GM23248 (cell line): ENCODE measurements at places on chromosomes 5 and 9. TPM values are rescaled to one million over a fixed set of nuclear protein-coding genes. Genes with fewer than 3 reads are reported as not detected.
A peak's percentile ranks its signal among the peaks of the same experiment; 100 is the strongest.

DNA sequence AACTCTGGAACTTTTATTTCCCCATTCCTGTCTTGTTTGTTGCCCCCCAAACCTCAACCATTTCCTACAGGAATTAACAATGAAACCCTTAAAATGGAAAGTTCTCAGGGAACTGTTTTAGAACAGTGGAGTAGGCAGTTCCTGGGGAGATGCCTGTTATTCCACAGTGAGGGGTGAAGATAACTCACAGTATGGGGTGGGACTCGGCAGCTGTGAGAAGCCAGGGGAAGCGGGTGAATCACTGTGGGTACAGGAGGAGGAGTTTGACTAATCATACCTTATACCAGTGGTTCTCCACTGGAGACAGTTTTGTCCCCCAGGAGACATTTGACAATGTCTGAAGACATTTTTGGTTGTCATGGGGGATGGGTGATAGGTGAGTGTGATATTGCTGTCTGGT is 36.9 kb upstream of the GLRA1 start:
- DNase-seq: no peak

The SPINK1 gene
- total RNA-seq: not detected in 2 replicates

DNA sequence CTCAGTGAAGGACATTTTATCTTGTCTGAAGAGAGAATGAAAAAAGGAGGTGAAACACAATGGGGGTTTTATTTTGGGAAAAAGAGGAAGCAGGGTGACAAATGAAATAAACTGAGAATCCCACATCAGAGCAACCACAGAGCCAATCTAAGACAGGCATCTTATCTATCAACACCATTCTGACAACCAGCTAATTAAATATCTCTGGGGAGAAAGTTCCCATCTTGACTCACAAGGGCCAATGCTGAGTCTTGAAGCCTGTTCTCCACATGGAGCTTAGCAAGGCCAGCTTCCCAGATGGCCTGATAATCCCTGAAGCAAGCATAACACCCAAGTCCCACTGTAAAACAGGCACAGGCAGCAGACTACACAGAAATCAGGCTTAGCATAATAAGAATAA is 30.4 kb downstream of the DPYSL3 start:
- peak; percentile 37 for DNase-seq

- DNase-seq: no peak
Observed at GRCh38 chr9:127562841-127563401, 49.2 kb upstream of the STXBP1 start.

- DNase-seq: no peak
Observed at GRCh38 chr5:97559827-97560598, 377.0 kb upstream of the RIOK2 start.

DNA sequence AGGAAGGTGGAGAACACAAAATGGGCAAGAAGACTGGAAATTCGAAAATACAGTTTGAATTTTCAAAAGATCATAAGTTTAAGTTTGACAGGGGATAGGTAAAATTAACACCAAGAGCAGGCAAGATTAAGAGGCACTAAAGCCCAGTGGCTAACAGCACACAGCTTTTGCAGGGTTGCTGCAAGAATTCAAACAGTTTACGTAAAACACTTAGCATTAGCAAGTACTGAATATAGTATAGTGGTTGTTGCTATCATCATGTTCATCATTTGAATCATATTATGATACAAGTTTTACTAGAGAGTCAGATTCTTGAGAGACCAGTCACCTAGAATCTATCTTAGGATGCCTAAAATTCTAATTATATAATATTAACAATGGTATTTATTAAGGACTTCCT is 61.2 kb upstream of the IFNK start:
- no peak for DNase-seq

- peak; percentile 70 for DNase-seq
Observed at GRCh38 chr5:122154491-122154890, 25.1 kb downstream of the ZNF474 start.

DNA sequence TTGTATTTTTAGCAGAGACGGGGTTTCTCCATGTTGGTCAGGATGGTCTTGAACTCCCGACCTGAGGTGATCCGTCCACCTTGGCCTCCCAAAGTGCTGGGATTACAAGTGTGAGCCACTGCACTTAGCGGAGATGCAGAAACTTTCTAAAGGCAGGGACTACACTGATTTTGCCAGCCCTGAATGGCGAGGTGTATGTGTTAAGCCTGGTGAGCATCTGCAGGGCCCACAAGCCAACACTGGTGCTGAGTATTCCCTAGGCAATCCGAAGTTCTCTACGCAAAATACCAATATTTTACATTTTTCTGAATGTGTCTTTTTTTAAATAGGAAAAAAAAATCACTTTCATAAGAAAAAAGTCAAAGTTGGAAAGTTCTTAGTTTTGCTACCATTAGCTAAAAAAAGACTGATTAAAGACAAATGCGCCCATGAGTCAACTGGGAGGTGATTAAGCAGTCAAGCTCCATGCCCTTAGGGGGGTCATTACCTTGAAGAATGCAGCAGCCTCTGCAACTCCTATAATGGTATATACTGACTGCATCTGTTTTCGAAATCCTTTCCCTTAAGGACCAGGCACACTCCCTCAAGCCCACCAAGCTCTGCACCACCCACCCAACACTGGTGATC is 502.8 kb downstream of the BNC2 start:
- DNase-seq: peak; percentile 93

- DNase-seq: peak; percentile 87
Observed at GRCh38 chr5:124741711-124742496, 4.5 kb downstream of the ZNF608 start.

GRCh38 chr5:115873392-115873791 is 31.7 kb downstream of the AP3S1 start:
- DNase-seq: peak; percentile 20

The TSSK1B gene
- total RNA-seq: not detected in 2 replicates

- DNase-seq: no peak
Observed at GRCh38 chr5:62283005-62283404, 23.0 kb upstream of the KIF2A start.

- peak; percentile 46 for DNase-seq
Observed at GRCh38 chr9:104869811-104870210, 58.1 kb downstream of the ABCA1 start.

GRCh38 chr5:149108651-149109280 is 32.5 kb upstream of the ABLIM3 start:
- DNase-seq: peak; percentile 65

DNA sequence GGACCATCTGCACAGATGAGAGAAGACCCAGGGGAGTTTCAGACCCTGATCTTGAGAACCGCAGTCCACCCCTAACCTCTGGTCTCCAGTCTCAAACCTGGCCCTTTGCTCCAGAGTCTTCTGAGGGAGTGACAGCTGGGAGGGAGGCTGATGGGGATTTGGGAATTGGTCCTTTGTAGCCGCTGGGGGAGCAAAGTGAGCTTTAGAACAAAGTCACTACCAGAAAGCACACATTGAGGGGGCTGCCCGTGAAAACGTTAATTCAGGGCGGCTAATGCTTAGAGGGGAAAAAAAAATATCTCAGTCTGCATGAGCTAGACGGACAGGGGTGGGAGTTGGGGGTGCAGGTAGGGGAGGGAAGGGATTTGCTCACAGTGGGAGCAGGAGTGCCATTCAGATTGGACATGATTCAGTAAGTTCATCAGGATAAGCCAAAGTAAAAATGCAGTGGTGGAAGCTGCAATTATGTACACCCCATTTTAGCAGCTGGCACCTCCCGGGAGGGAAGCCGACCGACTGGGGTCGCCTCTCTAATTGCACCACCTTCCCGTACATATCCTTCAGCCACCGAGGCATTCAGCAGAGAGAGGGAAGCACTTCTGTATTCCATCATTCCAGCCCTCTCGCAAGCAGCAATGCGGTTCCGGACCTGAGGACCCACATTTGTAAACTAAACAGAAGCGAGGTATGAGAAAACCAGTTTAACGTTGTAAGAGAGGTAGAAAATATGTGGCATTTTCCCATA is 123.4 kb upstream of the RETREG1 start:
- DNase-seq: no peak
